ENCODE measurements at places on chromosomes 13 and 19.

- no peak for DNase-seq
Observed at GRCh38 chr19:23770672-23771250, 12.1 kb upstream of the ZNF681 start.

- DNase-seq: no peak
Observed at GRCh38 chr13:36919171-36919832, 736 bp downstream of the SMAD9 start.

DNA sequence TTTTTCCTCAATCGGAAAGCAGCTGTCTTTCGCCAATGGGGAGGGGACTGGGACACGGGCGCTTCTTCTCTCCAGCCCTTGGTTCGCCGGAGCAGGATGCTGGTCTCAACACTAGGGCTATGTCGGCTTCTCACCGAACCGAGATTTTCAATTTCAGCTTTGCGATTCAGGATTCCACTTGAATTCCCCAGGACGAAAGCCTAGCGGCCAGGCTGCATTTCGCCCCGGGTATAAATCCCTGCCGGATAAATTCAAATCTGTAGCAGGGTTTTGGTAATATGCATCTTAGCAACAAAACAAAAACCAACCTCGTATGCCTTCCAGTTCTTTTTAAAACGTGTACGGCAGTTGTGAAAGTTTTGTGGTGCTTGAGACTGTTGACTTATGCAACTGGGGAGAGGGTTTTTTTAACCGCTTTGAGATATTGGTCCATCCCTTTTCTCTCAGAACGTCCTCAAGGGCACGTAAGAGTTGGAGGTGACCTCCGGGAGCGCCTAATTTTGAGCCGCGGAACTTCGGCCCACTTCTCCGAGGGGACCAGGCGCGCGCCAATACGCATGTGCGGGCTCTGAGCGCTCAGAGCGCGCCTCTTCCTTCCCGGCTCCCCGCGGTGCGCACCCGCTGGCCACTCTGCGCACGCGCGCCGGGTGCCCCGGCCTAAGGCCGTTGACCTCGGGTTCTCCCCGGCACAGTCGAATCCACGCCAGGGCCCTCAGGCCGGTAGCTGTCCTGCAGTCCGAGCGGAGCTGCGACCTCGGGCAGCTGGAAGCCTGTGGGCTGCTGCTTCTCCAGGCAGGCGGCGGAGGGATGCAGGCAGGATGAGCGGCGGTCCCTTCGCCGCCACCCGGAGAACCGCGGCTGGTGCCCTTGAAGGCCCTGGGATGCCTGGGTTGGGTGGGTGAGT, 7.6 kb downstream of the POU4F1 start:
- DNase-seq: no peak

- DNase-seq: no peak
Observed at GRCh38 chr13:103275722-103276121, 209.5 kb upstream of the SLC10A2 start.

GRCh38 chr13:113471844-113472243, 18.6 kb upstream of the ADPRHL1 start:
- no peak for DNase-seq

GRCh38 chr13:101127741-101128353, 288.5 kb downstream of the NALCN start:
- no peak for DNase-seq

- no peak for DNase-seq
Observed at GRCh38 chr13:39565036-39565949, 37.7 kb downstream of the LHFPL6 start.

DNA sequence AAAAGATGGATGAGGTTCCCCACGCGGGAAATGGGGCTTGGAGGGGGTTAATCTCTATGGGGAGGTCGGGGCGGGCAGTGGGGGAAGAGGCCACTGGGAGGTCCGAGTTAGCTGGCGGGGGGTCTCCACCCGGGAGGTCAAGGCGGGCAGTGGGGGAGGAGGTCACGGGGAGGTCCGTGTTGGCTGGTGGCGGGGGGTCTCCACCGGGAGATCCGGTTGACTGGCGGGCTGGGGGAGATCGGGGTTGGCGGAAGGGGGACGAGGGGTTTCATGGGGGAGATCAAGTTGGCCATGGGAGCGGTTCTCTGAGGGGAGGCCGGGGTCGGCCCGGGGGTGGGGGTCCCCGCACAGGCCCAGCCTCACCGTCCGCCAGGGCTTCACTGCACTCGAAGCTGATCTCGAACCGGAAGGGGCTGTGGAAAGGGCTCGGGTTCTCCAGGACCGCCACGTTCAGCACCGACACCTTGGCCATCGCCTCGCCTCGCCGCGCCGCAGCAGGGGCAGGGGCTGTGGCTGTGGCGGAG, 342 bp downstream of the ASF1B start:
- DNase-seq: no peak

- no peak for DNase-seq
Observed at GRCh38 chr13:45102136-45102507, 18.2 kb upstream of the GTF2F2 start.

GRCh38 chr13:41917641-41918040, 43.3 kb downstream of the VWA8 start:
- DNase-seq: no peak

DNA sequence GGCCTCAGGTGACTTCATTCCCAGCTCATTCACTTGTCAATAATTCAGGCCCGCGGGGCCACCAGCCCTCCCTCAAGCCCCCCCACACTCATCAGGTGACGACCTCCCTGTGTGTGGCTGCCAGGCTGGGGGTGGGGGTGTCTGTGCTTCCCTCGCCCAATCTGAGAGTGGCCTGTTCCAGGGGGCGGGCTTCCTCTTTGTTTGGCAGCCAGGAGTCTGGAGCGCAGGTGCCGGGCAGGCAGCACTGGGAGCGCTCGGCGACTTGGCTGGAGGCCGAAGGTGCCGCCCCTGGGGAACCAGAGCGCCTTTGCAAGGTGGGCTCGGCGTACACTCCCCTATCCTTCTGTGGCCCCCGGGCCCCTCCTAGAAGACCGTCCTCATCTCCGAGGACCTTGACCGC, 5.4 kb upstream of the ZNF98 start:
- DNase-seq: no peak

GRCh38 chr13:84705982-84706710, 823.9 kb upstream of the SLITRK1 start:
- no peak for DNase-seq

DNA sequence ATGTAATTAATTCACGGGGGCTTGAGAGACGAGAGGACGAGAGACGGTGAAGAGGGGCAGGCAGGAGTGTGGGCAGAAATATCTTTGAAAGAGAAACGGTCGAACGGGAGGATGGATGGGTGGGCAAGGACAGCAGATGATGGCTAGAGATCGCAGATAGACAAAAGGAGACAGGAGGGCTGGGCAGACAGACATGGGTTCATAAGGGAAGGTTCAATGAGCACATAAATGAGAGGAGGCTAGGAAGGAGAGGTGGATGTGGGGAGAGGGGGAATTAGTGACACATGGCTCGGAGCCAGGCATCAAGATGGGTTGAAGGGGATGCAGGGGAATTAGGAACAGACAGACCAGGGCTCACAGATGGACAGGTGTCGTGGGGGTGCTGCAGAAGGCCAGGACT, 1.1 kb downstream of the SYT3 start:
- DNase-seq: no peak

- no peak for DNase-seq
Observed at GRCh38 chr19:4583961-4584669, 24.6 kb upstream of the SEMA6B start.

GRCh38 chr19:16325161-16325527, 518 bp downstream of the KLF2 start:
- DNase-seq: no peak

- DNase-seq: no peak
Observed at GRCh38 chr19:5973376-5973775, 4.6 kb downstream of the RANBP3 start.

DNA sequence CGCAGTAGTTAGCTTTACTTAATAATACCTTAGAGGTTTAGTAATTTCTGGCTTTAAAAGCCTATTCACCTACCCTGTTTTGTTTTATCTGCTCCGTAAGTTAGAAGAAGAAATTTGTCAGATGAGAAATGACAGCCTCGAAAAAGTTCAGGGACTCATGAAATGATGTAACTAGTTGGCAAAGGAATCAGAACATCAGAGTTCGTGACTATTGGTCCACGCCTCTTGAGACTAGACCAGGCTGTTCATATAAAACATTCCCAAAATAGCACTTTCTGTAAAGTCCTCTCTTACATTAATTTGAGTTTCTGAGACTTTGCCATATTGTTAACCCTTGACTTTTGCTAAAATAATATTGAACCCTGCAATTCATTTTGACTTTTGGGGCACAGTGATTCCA, 92.0 kb downstream of the HS6ST3 start:
- no peak for DNase-seq

DNA sequence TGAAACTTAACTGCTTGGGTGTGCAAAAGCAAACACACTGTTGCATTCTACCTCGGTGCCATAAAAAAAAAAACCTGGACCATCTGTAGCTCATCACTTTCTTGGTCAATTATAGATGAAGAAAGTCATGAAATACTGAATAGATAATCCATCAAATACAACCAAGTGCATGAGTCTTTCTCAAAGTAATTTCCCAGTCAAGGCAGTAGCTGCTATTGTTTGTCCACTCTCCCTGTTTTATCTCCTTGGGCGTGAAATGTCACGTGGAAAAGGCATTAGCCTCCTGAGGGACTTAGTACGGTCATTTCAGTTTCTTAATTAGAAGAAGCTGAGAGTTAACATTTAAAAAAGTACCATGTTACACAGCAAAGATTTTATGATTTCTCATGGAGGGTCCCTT, 1697.9 kb downstream of the PCDH9 start:
- no peak for DNase-seq

DNA sequence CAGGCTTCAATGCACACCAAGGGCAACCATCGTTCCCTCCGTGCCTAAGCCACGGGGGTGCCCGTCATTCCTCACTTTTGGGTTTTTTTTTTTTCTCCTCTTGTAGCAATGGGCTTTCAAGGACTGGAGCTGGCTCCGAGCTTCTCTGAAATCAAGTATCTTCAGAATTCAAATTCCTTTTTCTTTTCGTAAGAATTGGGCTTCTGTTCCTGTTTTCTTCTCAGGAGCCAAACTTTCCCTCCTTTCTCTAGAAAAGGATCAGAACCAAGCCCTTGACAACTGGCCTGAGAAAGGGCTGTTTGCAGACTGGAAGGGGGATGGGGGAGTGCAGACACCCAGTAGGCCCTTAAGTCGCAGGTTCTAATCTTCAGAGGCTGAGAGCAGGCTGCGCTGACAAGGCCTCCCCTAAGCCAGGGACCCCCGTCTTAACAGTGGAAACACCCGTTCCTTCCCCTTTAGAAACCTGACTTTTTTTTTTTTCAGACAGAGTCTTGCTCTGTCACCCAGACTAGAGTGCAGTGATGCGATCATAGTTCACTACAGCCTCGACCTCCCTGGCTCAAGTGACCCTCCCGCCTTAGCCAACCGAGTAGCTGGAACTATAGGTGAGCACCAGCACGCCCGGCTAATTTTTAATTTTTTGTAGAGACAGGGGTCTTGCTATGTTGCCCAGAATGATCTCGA, 51.6 kb downstream of the RFX2 start:
- no peak for DNase-seq

DNA sequence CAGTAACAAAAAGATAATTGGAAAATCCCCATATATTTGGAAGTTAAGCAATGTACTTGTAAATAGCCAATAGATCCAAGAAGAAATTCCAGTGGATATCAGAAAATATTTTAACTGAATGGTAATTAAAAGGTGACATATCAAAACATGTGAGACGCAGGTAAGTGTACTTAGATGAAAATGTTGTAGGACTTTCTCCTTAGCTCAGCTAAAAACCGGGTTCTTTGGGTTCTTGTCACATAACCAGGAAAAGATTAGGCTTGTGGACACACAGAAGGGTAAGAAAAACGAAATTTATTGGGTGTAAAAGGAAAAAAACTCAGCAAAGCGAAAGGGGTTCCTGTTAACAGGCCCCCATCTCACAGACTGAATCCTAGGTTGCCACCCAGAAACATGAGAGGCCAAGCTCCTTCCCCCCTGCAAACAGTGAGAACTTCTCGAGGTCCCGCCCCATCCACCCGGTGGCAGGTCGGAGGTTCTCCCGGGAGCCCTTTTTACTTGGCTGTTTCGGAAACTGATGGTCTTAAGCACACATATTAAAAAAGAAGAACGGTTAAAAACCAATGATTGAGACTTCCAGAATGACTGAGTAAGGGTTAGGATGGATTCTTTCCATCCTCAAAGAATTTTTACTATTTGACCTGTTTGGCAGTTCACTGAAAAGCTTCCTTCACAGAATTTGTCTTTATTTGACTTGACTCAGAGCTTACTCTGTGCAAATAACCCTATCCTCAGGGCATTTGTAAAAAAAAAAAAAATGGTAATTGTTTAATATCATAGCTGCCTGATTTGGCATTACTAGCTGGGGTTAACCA, 3.1 kb upstream of the CCDC70 start:
- DNase-seq: no peak

GRCh38 chr19:16778796-16779411, 50.3 kb upstream of the SIN3B start:
- no peak for DNase-seq

GRCh38 chr13:21014502-21015170, 46.8 kb downstream of the LATS2 start:
- DNase-seq: no peak

GRCh38 chr19:55166530-55167268, at the start of gene DNAAF3:
Gene DNAAF3, minus strand, starts transcription at chr19:55166613. Its CDS starts 200 bp downstream, at chr19:55166413.
- DNase-seq: peak; percentile 17

All from activated naive CD8-positive, alpha-beta T cell treated with anti-CD3 and anti-CD28 coated beads, Interleukin-2, amount 50 U/mL, for 16 hours (primary cell).